ENCODE measurements at places on chromosomes 2 and 18.

GRCh38 chr2:219215871-219216534 lies 2.8 kb downstream of the ABCB6 start:
- DNase-seq: no peak

GRCh38 chr2:219420687-219421086 lies 2.5 kb downstream of the DES start:
- no peak for DNase-seq

GRCh38 chr2:20635675-20636584 lies 15.0 kb downstream of the HS1BP3 start:
- DNase-seq: peak; percentile 90

DNA sequence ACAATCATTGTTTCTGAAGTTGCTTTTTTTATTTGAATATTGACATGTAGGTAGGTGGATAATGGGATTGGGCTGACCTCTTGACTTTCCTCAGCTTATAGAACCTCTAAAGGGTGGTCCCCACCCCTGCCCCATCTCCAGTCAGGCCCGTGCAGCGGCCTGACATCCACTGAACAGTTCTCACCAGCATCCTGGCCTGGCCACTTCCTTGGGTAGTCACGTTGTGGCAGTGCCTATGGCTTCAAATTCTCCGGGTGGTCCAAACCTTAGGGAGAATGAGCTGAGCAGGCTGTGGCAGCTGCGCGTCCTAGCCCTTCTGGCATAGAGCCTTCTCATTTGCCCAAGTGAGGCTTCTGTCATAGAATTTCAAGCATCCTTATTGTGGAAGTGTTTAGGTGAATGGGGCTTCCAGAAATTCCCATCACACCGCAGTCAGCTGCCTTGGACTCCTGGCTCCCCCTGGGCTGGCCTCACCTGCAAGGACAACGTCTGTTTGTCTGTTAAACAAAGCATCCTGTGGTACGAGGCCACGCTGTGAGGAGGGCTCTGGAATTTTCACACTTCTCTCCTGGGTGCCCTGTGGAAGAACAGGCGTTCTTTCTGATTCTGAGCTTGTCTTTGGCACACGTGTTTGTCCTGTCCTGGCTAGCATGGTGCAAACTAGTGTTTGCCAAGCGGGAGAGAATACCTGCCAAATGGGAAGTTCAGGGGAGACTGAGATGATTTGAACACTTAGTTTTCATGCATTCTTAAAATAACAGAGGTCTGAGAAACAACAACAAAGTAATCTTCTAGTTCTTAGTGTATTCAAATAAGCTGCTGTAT lies 31.8 kb upstream of the OTOS start:
- no peak for DNase-seq

DNA sequence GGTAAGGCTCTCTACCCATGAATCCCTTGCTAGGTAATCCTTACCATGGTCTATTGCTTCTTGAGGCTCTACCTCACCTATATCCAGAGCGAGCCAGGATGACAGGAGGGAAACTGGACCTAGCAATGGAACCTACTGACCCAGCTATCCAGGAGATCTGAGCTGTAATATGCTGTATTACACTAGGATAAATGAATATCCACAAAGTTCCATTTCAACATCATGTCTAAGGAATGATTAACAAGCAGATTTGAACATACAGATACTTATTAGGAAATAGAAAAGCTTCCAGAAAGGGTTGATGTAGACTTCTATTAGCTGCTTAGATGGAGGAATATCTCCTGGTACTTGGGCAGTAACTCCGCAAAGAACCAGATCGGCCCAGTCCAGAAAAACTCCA lies 110.1 kb downstream of the BAZ2B start:
- DNase-seq: no peak

DNA sequence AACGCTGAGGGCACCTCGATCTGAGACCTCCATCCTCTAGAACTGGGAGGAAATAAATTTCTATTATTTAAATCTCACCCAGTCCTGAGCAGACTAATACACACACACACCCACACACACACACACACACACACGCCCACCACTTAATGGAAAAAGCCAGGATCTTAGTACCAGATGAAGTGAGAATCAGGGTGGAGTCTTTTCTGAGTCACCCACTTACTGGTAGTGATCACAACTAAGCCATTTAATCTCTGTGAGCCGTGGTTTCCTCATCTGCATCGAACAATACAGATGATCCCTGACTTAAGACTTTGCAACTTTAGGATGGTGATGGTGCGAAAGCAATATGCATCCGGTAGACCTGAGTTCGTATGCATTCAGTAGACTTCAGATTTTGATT lies 18.6 kb downstream of the THNSL2 start:
- DNase-seq: no peak

GRCh38 chr2:7007846-7008741 lies 90.9 kb downstream of the RNF144A start:
- peak; percentile 92 for DNase-seq

- DNase-seq: no peak
Measured at GRCh38 chr18:46657115-46657955, at the start of gene LOXHD1. Gene LOXHD1 (minus strand): TSS chr18:46657220. CDS start chr18:46657033, 187 bp downstream.

DNA sequence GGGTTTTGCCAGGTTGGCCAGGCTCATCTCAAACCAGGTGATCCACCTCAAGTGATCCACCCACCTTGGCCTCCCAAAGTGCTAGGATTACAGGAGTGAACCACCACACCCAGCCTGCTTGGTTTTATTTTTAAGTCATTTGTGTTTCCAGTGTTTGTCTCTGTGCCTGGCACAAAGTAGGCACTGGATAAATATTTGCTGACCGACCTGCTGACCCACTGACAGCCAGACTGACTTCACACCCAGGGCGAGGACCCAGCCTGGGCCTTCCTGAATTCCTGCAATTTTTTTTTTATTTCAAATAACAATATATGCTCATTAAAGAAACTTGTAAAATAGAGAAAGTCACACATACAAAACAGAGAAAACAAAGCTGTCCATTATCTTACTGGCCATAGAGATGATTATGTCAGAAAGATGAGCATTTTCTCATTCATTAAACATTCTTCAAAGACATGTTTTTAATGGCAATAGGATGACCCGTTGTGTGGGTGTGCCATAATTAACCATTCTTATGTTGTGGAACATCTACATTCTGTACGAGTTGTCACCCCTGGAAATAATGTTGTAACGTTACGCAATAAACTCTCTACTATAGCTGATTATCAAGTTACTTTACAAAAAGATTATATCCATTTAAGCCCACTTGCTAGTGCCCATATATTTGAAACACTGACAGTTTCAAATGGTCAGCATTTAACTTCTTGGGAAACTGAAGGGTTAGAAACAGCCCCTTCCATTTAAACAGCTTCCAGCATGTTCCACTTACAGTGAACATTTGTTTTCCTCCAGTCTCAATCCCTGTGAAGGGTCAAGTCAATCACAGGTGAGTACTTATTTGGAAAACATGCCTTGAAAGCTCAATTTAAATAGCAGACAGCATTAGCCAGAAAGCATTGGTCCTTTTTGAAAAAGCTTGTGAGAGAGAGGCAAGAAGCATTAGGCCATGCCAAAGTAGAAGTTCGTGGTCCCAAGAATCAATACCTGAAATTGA lies 25.7 kb upstream of the GATA6 start:
- DNase-seq: no peak

DNA sequence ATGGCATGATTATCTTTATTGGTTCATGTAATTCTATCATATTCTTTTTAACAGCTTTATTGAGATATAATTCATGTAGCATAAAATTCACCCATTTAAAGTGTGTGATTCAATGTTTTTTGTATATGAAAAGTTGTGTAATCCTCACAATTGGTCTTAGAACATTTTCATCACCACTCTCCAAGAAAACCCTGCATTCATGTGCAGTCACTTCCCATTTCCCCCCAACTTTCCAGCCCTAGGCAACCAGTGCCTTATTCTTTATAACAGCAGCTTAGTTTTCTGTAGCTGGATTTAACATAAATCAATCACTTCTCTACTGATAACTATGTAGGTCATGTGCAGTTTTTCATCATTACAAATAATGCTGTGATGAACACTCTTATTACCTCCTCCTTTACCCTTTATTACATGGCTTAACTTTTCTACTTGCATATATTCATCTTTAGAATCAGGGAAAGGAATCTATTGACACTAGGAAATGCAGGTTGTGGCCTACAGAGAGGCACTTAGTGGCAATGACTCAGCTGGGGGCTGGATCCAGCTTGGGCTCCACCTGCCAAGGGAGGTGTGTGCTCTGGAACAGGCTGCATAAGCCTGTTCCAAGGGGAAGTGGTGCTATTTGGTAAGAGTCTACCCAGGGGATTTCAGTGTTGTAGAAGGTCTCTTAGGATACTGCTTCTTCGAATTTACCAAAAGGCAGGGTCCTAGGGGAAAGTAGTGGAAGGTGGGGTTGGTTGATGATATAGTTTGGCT lies 89.1 kb downstream of the ETAA1 start:
- DNase-seq: no peak

GRCh38 chr2:204608237-204608939 lies 63.1 kb downstream of the PARD3B start:
- DNase-seq: peak; percentile 57

GRCh38 chr2:100903534-100904258 lies 83.8 kb downstream of the NPAS2 start:
- DNase-seq: no peak

DNA sequence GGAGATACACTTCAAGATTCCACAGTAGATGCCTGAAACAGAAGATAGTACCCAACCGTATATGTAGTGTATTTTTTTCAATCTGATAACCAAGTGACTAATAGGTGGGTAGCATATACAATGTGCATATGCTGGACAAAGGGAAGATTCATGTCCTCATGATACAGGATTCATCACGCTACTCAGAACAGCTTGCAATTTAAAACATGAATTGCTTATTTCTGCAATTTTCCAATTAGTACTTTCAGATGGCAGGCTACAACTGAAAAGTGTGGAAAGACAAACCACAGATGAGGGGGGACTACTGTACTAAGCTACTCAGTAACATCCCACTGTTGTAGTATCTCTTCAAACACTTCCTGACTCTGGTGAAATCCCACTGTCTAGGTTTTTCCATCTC lies 3.7 kb downstream of the IER3IP1 start:
- DNase-seq: no peak

- no peak for DNase-seq
Measured at GRCh38 chr18:63131959-63132818, 187.4 kb downstream of the BCL2 start.

DNA sequence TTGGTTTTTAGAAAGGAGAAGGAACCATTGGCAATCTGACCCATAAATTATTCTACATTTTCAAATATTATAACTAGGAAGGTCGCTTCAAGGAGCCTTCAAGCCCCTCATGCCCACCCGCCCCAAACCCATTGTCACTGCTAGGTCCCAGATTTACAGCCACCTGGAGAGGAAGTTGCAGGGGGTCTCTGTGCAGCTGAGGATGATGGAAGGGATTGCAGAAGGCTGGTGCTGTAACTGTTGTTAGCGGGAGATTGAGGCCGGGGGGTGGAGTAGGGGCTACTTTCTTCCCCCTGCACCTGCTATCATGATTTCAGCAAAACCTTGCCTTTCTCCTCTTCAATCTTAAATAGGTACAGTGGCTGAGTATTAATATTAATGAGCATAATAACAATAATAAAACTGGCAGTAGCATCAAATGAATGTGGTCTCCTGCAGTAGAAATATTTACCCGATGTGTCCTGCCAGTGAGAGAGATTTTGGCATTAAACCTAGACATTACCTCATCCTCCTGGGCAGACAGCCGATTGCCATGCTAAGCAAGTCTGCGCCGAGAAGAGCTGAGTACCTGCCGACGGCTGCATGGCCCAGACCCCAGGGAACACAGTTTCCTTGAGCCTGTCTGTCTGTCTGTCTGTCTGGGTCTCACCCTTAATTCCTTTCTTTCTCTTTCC lies 225.4 kb downstream of the FAM210A start:
- peak; percentile 72 for DNase-seq

DNA sequence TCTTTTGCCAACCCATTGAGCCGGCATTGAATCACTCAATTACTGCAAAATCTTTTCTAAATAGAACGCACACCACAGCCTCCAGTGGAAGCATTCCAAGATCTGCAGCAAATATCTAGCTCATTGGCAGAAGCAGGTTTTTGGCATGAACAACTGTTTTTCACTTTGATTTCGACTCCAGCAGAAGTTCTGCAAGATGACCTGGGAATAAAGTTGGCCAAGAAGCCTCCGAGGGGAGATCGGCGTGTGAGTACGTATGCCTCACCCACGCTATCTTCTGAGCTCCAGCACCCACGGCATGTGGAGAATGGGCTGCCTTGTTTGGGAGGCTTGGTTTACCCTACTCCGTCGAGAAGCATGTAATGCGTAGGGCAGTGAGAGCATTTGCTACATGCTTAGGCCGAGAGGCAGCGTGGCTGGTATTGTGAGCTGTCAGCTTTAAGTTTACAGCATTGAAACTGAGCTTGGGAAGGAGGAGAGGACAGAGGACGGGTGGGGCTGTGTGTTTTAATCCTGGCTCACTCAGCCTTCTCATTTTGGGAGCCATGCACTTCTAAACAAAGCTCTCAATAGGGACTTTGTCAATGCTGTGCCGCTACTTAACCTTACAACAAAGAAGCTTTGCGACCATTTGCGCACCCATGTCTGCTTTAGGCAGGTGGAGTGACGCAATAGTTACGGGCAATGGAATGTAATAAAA lies 10.5 kb downstream of the PCARE start:
- no peak for DNase-seq

DNA sequence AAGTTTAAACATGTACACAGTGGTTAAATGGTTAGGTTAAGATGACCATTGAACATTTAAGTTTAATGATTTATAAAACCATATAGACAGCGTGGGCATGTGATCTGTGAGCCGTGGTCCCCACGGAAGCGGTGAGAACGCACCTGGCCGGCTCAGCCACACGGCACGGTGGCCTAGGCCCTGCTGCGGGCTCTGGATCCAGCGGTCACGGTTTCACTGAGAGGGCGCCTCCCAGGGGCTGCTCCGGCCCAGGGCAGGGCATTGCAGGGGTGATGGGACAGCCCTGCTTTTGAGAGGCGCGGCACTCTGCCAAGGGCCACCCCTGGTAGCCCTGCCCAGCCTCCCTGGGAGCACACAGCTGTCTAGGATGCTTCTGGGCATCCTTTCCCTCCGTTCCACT lies 124.9 kb downstream of the RGPD3 start:
- no peak for DNase-seq

DNA sequence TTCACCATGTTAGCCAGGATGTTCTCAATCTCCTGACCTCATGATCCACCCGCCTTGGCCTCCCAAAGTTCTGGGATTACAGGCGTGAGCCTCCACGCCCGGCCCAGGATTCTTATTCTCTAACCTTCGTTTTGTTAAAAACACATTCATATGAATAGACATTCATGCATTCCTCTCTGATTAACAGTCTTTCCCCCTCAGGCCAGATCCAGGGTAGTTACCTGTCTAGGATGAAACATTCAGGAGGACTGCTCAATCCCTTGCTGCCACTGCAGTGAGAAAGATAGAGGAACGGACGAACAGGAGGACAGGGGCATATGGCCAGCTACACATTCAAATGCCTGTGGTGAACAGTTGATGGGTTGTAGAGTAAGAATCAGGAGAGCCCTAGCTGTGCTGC lies 39.6 kb upstream of the EPC2 start:
- DNase-seq: no peak

GRCh38 chr2:134145519-134145918 lies 108.4 kb upstream of the MGAT5 start:
- DNase-seq: no peak

- peak; percentile 72 for DNase-seq
Measured at GRCh38 chr2:232875256-232876121, 5.4 kb downstream of the SNORC start.
